ENCODE measurements at places on chromosomes 2 and 18.

DNA sequence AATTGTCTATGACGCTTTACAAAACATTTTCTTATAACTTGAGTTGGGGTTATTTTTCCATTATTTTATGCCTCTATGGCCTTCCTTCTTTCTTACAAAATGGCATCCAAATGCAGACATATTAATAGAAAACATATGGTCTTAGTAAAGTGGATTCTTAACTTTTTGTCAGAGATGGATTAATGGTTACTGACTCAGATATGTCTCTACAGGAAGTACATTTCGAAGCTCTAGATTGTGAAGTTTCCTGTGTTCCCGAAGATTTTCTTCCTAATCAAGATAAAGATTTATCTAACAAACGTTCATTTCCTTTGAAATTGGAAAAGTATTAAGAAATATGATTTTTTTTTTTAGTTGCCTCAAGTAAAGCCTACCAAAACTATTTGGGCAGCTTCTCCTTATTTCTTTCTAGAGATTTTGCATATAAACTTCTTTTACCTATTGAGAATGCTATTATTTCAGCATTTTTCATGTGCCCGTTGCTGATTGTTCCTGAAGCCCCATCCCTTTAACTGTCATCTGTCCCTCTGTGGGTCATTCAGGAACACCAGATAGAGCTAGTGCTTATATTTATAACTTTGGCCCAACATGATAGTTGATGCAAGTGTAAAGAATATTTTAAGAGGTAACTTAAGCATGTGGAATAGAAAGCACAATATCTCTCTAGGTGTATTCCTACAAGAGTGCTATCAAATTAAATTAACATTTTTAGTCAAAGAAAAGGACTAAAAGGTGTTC, 498.0 kb downstream of the CCDC85A start:
- DNase-seq: no peak

GRCh38 chr18:39058386-39059000, 1492.9 kb upstream of the CELF4 start:
- no peak for DNase-seq

DNA sequence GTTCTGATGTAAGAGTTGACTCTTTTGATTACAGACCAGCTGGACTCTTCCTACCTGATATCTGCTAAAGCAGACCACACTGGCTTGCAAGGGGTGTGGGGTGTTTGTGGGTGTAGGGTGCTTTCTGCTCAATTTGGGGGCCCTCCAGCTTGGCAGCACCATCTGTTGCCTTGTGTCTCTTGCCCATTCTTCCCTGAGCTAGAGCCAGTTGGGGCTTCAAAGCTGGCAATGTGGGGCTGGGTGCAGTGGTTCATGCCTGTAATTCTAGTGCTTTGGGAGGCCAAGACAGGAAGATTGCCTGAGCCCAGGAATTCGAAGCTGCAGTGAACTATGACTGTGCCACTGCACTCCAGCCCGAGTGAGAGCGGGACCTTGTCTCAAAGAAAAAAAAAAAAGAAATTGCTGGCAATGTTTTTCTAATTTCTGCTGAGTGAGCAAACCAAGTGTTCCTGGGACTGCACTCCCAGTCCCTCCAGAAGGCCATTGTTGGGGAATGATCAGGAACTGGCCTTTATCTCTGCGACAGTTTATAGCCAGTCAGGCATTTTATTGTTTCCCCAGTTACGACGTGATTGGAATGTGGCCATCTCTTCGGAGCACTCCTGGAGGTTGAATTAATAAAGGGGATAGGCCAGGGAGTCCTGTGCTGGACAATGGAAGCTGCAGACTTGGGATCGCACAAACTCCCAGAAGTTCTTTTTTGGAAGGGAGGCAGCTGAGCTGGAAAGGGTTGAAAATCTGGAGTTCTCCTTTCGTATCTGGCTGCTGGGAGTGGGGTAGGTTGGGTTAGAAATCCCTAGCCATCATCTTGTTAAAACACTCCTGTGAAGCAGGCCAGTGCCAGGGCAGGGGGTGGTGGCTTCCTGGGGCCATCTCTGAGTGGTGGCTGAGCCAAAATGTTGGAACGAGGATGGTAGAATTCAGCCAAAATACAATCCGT, 57.2 kb downstream of the LIPG start:
- no peak for DNase-seq

DNA sequence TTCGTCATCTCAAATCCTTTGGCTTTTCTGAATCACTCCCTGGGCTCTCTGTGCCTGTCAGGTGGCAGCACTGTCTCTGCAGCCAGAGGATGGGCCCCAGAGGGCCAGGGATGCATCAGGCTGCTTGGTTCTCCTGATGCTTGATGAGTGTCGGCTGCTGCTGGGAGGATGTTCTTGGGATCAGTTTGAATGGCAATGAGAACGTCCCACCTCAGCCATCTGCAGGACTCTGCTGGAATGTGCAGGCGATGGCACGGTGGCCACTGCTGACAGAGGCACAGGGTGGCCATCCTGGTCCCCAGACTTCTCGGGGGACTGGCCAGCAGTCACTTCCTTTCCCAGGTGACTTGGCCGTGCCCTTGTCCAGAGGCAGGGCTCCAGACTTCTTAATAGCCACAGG, 146.0 kb downstream of the FAM210A start:
- DNase-seq: no peak

- DNase-seq: no peak
These were observed 119.3 kb downstream of the PRKCE start for GRCh38 chr2:45770811-45771210.
